ENCODE measurements at places on chromosomes 1 and 21.
A peak's percentile ranks its signal among the peaks of the same experiment; 100 is the strongest.

DNA sequence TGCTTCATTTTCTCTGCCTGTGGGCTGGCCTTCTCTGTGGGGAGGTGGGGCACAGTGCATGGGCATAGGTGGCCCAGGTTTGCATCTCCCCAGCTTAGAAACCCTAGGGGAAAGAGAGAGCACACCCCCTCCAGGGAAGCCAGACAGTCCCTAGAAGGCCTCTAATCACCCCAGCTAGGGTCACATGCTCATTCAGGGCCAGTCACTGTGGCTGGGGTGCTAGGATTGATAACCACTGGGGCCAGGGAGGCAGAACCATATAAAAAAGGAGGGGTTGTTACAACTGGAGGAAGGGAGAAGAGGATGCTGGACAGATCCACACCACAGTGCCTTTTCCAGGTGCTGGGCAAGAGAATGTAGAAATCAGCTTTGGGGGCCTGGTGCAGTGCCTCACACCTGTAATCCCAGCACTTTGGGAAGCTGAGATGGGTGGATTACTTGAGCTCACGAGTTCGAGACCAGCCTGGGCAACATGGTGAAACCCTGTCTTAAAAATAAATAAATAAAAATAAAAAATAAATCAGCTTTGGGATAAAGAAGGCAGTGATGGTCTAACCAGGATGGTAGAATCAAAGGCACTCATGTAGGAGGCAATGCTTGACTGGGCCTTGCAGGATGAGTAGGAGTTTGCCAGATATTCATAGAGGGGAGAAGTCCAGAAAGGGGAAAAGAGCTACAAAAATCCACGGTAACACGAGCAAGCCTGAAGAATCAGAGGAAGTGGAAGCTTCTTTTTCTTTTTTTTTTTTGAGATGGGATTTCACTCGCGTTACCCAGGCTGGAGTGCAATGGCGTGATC lies 19.5 kb downstream of the FBLIM1 start:
- DNase-seq = no peak

DNA sequence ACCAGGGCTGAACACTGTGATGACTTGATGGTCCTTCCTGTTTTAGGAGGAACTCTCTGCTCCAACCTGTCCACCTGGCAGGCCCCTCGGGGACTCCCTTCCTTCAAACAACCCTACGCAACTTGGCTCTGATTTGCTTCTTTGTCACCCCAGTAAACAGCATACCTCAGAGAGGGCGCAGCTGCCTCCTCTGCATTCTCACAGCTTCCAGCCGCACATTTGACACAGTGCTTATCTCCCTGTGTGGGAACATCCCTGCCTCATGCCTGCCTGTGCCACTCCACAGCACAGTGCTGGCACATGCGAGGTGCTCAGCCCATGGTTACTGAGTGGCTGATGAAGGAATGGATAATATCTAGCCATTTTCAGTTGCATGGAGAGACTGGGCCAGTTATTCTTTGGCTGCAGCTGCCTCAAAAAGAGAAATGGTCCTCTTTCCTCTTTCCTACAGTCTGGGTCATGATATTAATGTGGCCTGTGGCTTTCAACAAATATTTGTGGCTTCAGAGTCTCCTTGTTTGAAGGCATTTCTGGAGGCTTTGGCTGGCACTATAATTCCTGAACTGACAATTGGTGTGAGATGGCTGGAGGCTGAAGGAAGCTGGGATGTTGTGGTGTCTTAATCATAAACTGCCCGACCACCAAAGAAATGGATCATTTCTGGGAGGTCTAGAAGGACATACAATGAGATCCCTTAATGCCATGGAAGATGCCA lies 77.9 kb downstream of the TENT5C start:
- no peak for DNase-seq

GRCh38 chr1:44571712-44572571 lies 102.3 kb downstream of the TMEM53 start:
- no peak for DNase-seq

GRCh38 chr1:228765168-228765946 lies 30.1 kb downstream of the RHOU start:
- DNase-seq = no peak

- no peak for DNase-seq
Measured at GRCh38 chr1:53197291-53198200, 922 bp downstream of the CPT2 start.

DNA sequence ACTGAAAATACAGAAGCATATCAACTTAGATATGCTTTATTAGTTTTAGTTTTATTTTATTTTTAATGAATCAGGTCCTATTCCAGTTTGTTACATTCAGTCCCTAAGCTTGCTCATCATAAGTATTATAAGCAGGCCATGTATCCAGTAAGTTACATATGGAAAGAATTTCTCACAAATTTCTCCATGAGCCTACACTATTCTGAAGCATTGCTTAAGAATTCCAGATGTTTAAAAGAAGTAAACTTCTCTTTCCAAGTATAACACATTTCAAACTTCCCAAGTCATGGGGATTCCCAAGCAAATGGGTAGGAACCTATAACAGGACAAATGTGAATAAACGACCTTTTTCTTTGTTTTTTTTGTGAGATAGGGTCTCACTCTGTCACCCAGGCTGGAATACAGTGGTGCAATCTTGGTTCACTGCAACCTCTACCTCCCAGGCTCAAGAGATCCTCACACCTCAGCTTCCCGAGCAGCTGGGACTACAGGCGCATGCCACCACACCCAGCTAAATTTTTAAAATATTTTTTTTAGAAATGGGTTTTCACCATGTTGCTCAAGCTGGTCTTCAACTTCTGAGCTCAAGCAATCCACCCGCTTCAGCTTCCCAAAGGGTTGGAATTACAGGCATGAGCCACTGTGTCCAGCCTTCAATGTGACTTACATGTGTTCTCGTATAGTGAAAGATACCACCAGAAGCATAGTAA lies 39.0 kb downstream of the ST7L start:
- no peak for DNase-seq

DNA sequence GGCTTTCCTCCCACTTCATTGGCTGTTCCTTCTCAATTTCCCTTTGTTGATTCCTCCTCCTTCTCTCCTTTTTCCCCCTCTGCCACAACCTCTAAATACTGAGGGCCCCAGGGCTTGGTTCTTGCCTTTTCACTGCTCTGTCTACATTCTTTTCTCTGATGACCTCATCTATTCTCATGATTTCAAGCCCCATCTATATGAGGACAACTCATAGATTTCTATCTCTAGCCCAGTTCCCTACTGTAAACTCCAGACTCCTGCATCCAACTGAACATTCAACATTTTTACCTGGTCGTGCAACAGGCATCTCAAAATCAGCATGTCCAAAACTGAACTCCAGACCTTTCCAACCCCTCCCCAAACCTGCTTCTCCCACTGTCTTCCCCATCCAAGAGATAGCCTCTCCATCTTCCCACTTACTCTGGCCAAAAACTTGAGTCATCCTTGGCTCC lies 11.5 kb upstream of the SLC9A1 start:
- DNase-seq = no peak

- DNase-seq = no peak
Measured at GRCh38 chr1:238960071-238960470, 426.3 kb upstream of the CHRM3 start.

DNA sequence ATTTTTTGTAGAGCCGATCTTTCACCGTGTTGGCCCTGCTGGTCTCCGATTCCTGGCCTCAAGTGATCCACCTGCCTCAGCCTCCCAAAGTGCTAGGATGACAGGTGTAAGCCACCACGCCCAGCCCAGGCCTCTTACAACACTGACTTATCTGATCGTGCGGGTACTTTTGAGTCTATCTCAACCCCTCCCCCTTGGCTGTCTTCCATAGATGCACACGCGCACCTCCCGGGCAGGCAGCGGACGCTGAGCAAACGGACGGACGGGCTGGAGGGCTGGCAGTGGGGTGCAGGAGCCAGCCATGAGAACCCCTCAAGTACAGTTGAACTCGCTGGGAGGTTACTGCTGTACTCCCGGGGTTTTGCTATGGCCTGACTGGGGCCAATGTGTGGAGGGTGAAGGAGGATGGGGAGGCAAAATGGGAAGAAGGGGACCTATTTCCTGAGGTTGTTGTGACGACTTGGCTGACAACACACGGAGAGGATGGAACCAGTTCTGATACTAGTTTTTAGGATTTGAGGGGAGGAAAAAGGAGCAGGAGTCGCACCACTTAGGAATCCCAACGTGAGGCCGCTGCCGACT lies 959 bp downstream of the CD58 start:
- peak; percentile 58 for DNase-seq

GRCh38 chr1:198102454-198102827 lies 54.4 kb upstream of the NEK7 start:
- DNase-seq = no peak

- DNase-seq = no peak
Measured at GRCh38 chr1:152777510-152778137, 2.7 kb downstream of the LCE1F start.

- DNase-seq = no peak
Measured at GRCh38 chr1:204098683-204099082, 25.8 kb downstream of the SOX13 start.

DNA sequence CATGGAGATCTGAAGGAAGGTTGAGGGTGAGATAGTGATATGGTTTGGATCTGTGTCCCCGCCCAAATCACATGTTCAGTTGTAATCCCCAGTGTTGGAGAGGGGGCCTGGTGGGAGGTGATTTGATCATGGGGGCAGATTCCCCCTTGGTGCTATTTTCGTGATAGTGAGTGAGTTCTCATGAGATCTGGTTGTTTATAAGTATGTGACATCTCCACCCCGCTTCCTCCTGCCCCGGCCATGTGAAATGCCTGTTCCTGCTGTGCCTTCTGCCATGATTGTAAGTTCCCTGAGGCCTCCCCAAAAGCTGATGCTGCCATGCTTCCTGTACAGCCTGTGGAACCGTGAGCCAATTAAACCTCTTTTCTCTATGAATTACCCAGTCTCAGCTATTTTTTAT lies 451.9 kb upstream of the VAMP3 start:
- no peak for DNase-seq

GRCh38 chr1:240478536-240478935 lies 133.4 kb downstream of the GREM2 start:
- DNase-seq = no peak

DNA sequence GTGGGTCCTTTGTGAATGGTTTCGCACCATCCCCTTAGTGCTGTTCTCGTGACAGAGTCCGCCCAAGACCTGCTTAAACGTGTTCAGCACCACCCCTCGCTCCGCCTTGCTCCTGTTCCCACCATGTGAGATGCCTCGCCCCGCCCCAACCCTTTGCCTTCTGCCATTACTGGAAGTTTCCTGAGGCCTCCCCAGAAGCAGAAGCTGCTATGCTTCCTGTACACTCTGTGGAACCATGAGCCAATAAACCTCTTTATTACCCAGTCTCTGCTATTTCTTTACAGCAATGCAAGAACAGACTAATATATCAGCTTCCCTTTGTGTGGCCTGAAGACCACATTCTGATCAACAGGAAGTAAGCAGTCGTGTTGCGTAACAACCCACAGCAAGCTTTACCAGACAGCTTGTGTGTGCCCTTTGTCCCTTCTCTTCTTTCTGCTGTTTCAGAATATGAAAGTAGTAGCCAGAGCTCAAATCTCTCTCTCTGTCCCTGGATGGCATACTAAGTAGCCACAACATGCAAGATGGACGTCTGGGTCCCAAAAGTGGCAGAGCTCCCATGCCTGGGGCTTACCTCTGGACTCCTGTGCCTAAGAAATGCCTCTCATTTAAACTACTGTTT lies 14.1 kb downstream of the HENMT1 start:
- no peak for DNase-seq

DNA sequence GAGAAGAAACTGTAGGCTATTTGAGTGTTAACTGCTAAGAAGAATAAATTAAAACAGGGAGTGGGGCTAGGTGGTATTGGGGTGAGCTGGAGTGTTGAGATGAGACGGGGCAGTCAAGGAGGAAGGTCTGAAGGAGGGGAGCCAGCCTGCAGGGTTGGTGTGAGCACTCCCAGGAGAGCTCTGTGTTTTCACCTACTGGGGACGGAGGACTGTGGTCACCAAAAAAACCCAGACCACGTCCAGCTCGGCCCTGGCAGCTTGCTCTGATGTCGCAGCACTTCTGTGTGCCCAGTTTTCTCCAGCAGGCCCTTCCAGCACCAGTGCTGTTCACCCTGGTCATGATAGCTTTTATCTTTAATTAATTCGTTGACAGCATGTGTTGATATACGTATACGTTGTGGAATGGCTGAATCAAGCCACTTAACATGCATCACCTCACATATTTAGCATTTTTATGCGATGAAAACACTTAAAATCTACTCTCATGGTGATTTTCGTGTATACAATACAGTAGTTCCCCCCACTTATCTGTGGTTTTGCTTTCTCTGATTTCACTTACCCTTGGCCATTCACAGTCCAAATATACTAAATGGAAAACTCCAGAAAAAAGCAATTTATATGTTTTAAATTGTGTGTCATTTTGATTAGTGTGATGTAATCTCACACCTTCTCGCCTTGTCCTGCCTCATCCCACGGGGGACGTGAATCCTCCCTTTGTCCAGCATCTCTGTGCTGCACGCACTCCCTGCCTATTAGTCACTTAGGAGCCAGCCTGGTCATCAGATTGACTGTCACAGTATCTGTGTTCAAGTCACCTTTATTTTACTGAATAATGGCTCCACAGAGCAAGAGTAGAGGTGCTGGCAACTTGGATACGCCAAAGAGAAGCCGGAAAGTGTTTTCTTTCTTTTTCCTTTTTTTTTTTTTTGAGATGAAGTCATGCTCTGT lies 12.3 kb downstream of the FAM3B start:
- DNase-seq = no peak

GRCh38 chr1:100462326-100463025 lies 75.5 kb upstream of the GPR88 start:
- no peak for DNase-seq

GRCh38 chr1:58568911-58569310 lies 8.1 kb downstream of the TACSTD2 start:
- DNase-seq = no peak

GRCh38 chr1:48602349-48602748 lies 130.3 kb upstream of the SPATA6 start:
- no peak for DNase-seq

DNA sequence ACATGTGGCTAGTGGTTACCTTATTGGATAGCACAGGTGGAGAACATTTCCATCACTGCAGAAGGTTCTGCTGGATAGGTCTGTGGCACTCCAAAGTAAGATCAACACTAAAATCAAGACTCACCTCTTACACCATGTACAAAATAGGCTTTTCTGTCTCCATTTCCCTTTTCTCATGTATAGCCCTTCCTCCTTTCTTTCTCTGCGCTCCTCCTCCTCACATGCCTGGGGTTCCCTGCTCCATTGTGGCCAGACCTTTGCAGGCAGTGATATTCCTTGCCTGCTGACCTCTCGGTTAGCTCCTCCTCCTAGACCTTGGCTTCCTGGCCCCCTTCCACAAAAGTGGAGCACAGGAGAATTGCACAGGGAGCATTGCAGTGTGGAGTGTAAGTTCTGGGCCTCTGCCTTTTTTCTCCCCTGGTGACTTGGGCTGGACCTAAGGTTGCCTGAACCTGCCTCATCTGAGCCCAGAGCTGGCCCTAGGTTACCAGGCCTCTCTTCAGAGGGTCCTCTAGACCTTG lies 33.2 kb upstream of the RBM15 start:
- DNase-seq = no peak

GRCh38 chr1:237124856-237125462 lies 83.0 kb downstream of the RYR2 start:
- peak; percentile 1 for DNase-seq

Measured in DMS79 treated with DMSO at 0.1 percent for 48 hours (cell line).